ENCODE measurements at places on chromosomes 6 and 20.

GRCh38 chr6:12637960-12638641, 78.5 kb upstream of the PHACTR1 start:
- peak; percentile 82 for DNase-seq

DNA sequence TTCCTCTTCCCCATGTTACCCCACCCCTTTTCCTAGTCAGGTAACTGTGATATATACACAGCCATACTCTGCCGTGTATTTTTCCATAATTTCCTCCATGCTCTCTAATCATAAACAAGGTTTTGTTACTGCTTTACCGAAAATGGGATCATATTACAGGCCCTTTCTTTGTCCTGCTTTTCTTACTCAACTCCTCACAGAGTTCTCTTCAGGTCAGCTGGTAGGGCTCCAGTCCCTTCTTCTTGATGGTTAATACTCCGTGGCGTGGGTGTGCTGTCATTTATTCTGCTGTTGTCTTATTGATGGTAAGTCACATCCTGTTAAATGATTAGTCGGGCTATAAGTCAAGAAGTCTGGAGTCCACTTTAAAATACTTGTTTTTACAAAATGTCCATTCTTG, 24.9 kb upstream of the PI16 start:
- no peak for DNase-seq

DNA sequence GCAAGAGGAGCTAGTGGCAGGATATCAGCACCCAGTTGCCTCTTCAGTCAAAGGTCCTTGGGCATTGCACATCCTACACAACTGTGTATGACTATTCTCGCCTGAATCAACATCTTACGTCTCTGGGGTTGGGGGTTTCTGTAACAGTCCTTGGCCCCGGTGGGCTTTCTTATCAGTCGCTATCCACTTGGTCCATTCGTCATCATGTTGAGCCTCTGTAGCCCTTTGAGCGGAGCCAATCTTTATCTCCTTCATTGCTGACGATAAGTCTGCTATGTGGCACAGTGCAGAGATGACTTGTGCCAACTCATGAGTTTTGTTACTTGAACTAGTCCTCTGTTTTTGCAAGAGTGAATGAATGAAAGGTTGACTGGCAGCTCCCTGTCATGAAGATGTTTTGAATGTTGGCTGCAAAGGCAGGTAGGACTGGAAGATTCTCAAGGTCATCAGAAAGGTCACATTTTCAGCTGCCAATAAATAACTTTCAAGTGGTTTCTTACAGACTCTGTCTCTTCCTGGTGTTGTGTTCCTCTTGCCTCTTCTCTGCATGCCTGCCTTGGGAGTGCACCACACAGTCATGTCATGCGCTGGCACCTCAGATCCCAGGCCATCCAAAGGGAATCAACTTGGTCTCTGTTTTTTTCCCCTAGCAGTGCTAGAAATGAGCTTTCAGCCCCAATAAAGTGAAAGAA, 238.9 kb downstream of the SLC24A3 start:
- DNase-seq = peak; percentile 78

- DNase-seq = peak; percentile 94
Measured at GRCh38 chr6:155079985-155080452, 84.9 kb downstream of the TIAM2 start.

DNA sequence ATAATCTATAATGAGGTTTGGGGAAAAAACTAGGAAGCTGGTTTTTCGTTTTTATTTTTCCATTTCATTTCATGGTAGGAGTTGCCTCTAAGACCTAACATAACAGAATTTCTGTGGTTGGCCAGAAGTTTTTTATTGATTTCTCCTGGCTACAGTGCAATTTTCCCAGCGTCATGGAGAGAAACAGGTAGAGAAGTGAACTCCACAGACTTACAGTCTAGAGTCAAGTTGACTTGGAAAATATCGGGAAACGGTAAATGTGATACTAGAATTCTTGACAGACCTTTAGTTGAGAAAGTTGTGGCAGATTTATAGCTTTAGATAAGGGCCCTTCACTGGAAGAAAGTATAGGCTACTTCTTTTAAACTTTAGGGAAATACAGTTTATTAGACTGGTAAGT, 238.3 kb downstream of the DOK5 start:
- no peak for DNase-seq

DNA sequence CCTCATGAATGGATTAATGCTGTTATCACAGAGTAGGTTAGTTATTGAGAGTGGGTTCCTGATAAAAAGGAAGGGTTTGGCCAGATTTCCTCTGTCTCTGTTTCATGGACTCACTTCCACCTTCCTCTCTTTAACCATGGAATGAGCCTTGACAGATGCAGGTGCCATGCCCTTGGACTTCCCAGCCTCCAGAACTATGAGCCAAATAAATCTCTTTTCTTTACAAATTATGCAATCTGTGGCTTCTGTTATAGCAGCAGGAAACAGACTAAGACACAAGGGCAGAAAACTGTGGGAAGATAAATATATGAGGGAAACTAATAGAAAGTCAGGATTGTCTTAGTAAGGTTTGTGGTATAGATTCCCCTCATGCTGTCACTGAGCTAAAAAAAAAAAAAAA, 106.5 kb downstream of the QRSL1 start:
- DNase-seq = no peak

DNA sequence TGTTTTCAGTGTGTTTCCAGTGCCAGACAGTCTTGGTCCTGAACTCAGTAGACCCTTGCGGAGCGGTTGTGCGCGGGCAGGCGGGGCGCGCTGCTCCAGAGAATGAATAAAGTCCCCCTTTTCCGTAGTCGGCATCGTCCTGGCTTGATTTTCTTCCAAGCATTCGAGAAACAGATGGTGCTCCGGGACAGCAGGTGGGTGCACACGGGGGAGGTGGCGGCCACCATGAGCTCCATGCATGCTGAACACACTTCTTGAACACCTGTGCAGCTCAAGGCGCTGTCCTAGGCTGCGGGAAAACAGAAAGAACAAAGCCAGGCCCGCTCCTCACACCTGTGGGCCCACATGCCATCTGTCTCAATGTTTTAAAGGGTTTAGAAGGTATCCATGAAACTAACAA, 125.2 kb downstream of the TAF4 start:
- no peak for DNase-seq

- DNase-seq = no peak
Measured at GRCh38 chr6:127686084-127686483, 109.1 kb downstream of the C6orf58 start.

GRCh38 chr6:81575442-81575841, 177.0 kb downstream of the TENT5A start:
- no peak for DNase-seq

DNA sequence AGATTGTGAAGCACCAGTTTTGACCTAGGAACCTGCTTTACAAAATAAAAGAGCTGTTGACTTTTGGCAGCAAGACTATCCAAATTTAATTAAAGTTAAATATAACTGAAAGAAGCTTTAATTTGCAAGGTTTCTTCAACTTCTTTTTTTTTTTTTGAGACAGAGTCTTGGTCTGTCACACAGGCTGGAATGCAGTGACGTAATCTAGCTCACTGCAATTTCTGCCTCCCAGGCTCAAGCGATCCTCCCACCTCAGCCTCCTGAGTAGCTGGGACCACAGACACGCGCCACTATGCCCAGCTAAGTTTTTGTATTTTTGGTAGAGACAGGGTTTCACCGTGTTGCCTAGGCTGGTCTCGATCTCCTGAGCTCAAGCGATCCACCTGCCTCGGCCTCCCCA, 13.7 kb upstream of the CSE1L start:
- no peak for DNase-seq

GRCh38 chr6:110688661-110689268, 126.5 kb downstream of the CDK19 start:
- peak; percentile 69 for DNase-seq

DNA sequence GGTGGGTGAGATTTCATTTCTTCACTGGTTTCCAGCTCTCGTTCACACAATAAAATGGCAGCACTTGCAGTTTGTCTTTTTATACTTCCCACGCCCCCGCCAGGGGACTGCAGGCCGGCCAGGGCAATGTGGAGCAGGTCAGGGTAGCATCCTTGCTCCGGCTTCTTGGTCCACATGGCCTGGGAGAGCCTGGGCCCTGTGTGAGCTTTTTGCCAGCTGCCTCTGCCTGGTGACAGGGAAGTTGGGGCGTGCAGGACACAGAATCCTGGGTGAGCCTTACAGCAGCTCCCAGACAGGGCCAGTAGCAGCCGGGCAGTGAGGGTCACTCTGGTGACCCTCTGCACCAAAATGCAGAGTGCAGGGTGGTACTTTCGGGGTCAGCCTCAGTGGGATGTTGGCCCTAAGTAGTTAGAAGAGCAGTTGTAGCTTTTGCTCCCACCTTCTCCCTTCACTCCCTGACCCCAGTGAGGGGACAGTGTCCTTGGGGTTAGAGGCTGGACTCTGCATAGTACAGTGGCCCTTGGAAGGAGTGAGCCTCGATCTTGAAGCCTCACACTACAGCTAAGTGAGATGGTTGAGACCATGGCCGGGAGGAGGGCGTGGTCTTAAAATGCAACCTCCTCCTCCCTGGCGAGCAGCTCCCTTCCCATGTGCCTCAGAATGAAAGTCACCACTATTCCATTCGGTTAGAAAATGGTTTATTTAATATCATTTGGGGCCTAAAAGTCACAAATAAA, 23.8 kb downstream of the PYGB start:
- no peak for DNase-seq

DNA sequence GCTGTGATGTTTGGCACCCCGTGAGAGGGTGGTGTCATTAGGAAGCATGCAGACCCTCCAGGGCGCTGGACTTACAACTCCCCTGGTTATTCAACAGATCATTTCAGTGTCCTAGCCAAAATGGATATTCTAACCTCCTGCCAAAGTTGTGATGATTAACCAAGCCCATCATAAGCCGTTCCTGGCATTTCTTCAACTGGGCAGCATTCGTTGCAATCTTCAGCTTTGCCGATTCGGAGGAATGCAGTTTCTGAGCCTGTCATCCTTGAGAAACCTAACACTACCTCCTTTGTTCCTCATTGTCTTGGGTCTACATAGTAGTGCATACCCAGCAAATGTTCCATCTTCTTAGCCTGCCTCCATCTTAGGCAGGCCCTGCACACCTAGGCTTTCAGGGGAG, 79.2 kb upstream of the MAP3K4 start:
- DNase-seq = no peak

DNA sequence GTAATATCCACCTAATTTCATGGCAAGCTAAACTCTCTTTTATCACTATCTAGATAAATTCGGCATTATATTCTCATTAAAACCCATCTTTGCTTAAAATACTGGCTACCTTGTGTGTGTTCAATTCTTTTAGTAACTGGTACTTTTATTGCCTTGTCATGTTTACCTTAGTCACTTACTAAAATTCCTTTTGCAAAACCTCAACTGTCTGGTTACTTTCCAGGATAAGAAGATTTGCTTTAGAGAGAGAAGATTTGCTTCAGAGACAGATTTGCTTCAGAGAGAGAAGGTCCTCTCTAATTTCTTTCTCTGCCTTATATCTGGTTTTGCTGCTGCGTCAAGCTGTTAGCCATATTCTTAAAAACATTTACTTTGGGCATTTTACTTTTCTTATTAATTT, 151.5 kb upstream of the MLIP start:
- DNase-seq = no peak

DNA sequence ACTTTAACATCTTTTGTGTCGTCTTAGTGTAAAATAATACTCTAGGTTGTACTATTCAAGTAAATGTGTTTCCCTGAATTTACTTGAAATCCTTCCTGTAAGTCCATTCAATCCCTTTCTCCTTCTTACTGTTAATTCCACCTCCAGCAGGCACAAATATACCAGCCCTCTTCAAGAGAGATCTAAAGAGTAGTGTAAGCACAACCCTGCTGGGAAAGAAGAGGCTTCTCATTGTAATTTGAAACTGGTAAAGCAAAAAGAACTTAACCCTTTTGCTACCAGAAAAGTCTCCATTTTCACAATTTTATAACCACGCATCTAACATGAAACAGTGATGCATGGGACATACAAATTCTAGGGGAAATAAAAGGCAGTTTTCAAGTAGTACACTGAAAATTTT, at the start of gene BMP5:
Gene BMP5 (minus strand): TSS at position 191 of the 400 bp plus-strand sequence. CDS start 725 bp downstream, outside the sequence.
- DNase-seq = no peak

DNA sequence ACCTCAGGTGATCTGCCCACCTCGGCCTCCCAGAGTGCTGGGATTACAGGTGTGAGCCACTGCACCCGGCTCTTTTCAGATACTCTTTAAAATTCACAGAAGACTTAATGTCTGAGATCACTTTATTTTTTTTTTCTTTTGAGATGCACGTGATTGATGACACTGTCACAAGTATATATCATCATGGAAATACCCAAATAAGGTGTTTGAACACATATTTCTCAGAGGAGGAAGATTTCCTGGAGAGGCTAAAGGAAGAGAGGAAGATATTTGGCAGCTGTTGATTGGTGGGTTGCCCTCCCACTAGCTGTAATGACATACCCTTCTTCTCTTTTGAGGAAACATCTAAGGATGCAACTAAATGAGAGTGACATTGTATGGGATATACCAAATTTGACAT, 225.9 kb upstream of the CITED2 start:
- no peak for DNase-seq

GRCh38 chr20:59933296-59933848, at the start of gene SYCP2:
Gene SYCP2 (minus strand): TSS chr20:59933637. CDS start chr20:59922413, 11,224 bp downstream.
- peak; percentile 64 for DNase-seq

- DNase-seq = peak; percentile 79
Measured at GRCh38 chr6:27176523-27177484, 70.7 kb upstream of the PRSS16 start.

DNA sequence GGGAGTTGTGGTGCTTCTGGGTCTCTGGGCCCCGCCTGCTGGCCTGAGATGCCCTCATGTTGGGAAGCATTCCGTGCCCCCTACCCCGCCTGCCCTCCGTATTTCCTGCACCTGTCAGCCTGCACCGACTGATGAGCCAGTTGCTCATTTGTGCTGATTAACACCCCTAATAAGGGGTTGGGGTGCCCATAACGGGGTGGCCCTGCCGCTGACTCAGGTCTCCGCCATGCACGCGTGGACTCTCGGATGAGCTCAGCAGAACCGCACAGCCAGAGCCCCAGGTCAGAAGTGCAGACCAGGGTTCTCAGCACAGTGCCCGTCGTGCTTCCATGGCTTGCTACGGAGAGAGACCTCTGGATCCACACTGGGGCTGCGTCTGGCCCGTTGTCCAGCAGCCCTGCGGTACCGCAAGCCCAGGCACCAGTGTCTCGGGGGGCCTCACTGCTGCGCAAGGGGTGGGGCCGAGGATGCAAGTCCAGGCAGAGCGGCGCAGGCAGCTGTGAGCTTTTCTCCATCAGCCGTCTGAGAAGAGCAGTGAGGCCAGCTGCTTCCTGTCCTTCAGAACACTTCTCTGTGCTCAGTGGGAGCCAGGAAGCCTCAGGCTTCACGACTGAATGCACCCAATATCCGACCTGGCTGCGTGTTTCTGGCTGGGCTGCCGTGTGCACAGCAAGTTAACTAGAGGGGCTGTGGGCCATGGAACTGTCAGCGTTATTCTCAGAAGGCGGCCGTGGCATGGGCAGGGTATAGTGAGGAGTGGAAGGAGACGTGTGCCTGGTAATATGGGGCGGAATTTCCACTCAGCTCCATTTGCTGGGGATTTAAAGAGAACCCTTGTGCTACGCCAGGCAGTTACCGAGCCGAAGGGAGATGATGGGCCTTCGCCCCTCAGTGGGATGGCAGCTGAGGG, 18.6 kb downstream of the MTG2 start:
- no peak for DNase-seq

DNA sequence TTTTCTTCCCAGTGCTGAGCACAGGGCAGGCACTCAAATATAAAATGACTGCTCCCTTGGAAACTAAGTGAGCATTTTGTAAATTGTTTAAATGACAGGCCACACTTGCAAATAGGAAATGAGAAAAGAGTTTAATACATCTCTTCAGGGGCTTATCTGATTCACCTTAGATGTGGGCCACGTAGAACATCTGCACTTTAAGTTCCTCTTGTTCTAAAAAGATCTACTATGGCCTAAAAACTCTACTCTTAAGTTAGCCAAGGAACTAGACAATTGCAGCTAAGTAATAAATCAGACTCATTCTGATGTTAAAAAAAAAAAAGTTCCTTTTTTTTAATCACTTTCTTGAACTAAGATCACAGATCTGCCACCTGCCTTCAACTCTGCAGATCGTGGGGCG, 126.3 kb downstream of the KIF16B start:
- DNase-seq = peak; percentile 4

Data from hematopoietic multipotent progenitor cell treated with erythropoietin and hydrocortisone succinate and interleukin-3 and kit ligand, for 4 days (in vitro differentiated cells).